Natural killer cell treated with Interleukin-12 subunit alpha and Interleukin-12 subunit beta and Interleukin-15 and Interleukin-18, amount 100 ng/mL, for 72 hours (primary cell): ENCODE measurements at places on chromosomes 13 and 19.

GRCh38 chr13:109667807-109668291 lies 118.5 kb downstream of the IRS2 start:
- no peak for DNase-seq

DNA sequence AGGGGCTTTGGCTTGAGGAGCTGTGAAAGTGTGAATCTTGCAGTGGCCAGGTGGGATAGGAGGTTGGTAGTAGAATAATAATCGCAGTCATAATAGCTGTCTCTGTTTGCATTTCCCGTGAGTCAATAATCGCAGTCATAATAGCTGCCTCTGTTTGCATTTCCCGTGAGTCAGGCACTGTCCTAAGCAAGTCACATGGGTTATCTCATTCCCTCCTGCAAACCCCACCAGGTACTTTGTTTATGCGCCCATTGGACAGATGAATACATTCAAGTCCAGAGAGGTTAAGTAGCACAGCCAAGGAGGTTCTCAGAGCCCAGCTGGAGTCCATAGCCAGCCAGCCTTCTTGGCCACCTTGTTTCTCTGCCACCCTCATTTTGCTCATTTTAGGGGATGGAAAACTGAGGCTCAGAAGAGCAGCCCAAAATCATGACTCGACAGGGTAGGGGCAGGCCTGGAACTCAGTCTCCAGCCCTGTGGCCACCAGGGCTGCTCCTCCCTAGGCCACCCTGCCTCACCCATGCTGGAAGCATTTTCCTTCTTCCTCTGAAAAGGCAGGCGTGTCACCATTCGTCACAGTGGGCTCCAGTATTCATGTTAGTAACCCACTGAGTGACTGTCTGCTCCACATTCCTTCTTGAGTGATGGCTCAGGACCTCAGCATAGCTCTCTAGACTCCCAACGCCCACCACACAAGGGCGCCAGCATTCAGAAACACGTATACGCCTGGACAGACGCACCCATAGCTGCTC lies 206.2 kb downstream of the URI1 start:
- no peak for DNase-seq

DNA sequence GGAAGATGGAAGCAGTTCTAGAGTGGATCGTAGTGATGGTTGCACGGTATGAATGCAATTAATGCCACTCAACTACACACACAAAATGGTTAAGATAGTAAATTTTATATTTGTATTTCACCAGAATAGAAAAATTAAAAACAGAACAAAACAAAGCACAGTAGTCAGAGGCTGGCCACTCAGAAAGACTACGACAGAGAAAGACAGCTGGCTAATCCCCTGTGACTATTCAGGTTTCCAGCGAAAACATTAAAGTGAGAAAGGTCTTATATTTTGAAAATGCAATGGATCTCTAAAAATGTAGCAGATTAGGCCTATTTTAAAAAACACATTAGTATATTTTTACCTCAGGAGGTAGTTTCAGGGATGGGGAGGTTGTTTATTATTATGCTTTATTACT lies 131.3 kb upstream of the POSTN start:
- no peak for DNase-seq

GRCh38 chr13:109954441-109954840 lies 168.1 kb upstream of the IRS2 start:
- no peak for DNase-seq

DNA sequence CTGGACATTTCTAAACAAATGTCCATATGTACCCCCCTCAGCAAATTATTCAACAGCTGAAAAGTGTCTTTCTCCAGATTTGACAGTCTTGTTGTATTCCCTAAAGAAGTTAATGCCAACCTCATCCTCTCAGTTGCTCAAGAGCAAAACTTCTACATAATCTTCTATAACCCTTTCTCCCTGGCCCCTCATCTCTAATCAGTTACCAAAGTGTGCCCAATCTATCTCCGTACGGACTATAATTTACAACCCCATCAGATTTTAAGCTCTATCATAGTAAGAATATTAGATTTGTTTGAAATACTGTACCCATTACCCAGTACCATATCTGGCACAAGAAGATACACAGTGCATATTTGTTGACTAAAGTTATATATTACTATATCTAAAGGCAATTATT lies 101.5 kb downstream of the FGF14 start:
- DNase-seq: no peak

DNA sequence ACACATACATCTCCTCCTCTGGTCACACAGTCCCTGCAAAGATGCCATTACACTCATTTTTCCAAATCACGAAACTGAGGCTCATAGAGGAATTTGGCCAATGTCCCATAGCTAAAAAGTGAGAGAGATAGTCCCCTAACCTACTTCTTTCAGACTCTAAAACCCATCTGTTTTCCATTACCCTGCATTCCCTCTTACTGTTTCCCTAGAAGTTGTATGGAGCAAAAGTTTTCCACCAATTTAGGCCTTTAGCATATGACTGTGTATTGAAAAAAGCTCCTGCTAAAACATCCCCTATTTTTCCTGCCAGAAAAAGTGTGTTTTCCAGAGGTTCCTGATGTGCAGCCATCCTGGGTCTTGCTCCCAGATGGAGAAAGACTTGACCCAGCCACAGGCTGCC lies 16.3 kb downstream of the SERP2 start:
- DNase-seq: no peak

DNA sequence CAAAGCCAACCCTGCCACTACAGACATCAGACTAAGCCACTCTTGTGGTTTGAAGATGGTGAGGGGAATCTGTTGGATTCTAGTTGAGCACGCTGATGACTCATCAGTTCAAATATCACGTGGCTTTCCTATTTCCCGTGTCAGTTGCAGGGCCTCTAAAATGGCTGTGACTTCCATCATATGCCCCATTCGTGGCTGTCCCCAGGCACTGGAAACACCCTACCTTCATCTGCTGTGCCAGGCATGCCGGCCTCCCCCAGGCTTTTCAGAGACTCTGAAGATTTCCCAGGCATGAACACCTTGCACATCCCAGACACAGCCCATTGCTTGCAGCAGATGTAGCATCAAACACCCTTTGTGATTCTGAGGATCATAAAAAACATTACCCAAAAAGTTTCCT lies 659.9 kb downstream of the UQCRFS1 start:
- no peak for DNase-seq

GRCh38 chr13:89361909-89362308 lies 1690.7 kb downstream of the SLITRK5 start:
- no peak for DNase-seq

DNA sequence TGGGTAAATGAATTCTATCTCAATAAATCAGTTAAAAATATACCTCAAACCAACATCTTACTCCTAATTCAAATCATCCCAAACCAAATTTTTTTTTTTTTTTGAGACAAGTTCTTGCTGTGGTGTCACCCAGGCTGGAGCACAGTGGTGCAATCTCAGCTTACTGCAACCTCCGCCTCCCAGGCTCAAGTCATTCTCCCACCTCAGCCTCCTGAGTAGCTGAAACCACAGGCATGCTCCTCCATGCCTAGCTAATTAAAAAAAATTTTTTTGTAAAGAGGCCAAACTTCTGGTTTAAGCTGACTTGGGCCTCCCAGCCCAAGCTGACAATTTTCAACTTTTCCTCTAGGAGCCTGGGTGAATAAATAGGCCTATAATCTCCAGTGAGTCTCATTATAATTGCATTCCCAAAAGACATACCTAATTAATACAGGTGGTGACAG lies 22.1 kb upstream of the OLFM2 start:
- no peak for DNase-seq

DNA sequence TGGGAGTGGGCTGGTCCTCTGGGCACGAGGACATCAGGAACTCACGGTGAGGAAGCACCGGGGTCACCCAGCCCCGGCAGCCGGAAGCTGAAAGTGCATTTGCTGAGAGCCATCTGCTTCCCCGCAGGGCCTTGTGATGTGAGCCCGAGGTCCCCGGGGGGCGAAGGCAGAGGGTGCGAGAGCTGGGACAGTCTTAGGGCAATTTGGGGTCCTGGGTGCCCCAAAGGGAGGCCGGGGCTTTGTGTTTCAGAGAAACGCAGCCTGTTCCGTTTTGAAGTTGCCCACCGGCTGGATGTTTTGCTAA lies 4.8 kb downstream of the F2RL3 start:
- DNase-seq: no peak

- no peak for DNase-seq
These were observed 2590.1 kb downstream of the PCDH9 start for GRCh38 chr13:64640002-64640401.

DNA sequence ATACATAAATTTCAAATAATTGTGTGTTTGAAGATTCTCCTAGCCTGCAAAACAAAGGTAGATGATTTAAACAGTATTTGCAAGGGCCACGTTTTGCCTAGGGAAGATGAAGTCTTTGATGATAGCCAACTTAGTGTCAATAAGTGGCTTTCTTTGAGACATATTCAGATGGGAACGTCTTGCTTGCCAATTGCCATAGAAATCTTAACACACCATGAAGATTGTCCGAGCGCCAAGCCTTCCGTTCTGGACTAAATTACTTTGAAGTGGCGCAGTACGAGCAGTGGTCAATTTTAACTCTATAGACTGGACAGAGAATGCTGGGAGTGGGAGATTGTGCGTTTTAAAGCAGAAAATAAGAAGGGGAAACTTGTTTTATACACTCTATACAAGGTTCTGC lies 9.9 kb downstream of the ZIC5 start:
- DNase-seq: no peak

DNA sequence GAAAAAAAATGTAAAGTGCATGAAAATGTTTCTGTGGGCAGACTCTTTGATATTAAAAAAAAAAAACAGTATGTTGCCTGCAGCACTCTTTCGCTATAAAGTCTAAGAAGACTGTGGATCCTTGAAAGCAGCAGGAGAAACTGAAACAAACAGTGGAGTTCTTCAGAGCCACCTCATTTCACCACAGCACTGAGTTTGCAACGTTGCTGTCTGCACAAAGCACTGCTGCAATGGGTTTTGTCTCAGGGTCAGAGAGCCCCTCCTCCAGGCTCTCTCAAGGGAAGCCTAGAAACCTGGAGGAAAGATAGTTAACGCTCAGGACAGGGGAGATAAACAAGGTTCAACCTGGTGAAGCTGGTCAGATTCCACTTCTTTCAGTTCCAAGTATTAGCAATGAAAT lies 248.7 kb downstream of the EFNB2 start:
- DNase-seq: no peak

DNA sequence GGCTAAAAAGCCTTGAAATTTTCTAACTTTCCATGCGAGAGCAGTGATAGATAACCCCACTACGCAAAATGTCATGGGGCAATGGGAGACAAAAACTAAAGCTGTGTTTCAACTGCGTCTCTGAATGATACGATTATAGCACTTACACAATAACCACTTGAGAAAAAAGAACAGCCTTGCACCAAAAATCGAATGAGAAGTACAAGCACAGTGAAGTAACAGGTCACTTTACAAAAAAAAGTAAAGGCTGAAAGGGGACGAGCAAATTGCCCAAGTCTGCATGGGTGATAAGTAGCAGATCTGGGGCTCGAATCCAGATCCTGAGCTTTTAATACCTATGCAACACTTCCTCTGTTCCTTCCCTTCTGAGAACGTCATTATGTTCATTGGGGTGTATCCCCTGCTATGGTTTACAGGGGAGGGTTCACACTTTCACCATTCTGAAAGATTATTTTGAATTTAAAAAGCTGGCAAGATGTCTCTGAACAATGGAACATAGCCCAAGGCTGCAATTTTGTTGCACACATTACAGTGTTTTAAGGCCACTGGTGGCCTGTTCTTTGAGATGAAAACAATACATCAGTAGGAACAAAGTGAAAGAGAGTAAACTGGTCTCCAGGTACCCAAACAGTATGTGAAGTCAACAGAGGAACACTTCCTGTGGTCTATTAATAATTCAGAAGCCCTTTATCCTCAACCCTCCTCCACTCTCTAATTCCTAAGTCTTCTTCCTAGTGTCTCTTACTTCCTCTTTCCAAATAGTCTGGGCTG lies 3.2 kb downstream of the CPB2 start:
- DNase-seq: no peak

DNA sequence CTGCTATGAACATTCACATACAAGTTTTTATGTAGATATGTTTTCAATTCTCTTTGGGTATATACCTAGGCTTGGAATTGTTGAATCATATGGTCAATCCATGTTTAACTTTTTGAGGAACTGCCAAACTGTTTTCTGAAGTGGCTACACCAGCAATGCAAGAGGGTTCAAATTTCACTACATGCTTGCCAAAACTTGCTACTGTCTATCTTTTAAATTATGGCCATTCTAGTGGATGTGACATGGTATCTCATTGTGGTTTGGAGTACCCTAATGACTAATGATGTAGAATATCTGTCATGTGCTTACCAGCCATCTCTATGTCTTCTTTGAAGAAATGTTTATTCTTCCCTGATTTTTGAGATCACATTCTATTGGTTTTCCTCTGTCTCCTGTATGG lies 860.3 kb downstream of the DIAPH3 start:
- DNase-seq: no peak

DNA sequence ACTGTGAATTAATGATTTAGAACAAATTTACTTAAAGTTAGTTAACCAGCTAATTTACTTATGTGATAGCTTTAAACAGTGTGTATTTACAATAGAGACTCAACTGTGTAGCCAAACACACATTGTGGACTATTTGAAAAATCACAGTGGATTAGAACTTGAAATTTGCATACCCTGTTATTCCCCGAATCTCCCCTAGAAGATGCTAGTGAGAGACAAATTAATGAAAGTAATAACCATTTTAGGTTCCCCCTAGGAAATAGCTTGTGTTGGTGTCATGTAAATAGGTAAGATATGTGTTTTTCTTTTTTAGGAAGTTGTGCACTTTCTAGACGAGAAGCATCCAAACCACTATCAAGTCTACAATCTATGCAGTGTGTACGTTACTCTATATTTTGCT lies 98.5 kb downstream of the C1QTNF9 start:
- DNase-seq: no peak

DNA sequence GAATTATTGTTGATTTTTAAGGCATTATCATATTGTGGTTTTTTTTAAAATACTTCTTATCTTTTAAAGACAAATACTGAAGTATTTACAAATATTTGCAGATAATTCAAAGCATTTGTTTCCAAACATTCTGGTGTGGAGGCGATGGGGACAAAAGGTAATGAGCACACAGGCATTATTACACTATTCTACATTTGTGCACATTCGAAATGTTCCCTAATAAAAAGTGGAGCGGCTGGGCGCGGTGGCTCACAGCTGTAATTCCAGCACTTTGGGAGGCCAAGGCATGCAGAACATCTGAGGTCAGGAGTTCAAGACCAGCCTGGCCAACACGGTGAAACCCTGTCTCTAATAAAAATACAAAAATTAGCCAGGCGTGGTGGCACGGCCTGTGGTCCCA lies 133.4 kb downstream of the FOXO1 start:
- DNase-seq: no peak

DNA sequence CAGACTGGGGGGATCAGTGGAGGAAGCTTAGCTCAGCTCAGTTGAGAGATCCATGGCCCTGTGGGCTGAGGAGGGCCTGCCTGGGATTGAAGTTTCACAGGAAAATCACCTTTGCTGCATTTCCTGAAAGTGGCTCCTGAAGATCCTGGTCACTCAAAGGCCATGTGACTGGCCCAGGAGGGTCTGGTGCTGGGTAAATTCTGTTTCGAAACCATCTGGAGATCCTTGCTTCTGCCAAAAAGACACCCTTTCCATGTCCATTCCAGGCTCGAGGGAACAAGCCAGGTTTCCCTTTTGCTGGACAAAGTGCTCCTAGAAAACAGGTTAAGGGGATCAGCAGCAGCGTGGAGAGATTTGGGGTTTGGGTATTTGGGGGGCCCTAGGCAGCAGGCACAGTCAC lies 293.3 kb downstream of the ZNF536 start:
- no peak for DNase-seq
